SHP77 (cell line): ENCODE measurements at places on chromosomes 7 and 10.

DNA sequence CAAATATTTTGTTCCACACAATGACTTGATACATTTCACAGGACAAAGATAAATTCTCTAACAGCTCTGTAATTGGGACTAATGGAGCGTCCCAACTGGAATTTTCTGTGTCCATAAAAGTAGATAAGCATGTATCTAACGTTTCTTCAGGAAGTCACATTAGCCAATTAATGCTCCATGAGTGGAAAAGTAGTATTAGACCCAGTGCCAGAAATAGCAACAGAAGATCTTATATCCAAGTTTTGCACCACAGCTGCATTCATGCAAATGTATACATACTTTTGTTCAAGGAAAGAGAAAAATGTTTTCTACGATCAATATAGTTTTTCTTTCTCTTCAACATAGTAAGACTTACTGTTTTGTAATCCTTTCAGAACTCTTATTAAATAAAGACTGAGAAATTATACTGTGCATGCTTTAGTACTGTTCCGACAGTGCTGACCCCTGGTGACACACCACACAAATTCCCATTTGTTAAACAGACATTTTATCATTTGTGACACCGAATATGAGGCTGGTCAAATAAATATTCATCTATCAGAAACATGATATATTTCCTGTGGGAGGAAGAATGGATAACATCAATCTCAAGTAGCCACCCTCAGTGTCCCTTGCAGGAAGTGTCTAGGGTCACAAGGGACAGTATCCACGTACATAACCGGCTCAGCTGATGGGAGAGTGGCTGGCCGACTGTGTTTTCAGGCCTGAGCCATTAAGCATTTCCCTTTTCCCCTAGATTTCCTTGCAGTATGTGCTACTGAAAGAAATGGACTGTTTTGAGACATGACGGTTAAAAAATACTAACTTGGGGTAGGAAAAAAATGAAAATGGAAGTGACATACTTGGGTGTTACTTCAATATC, 102.1 kb upstream of the RSU1 start:
- no peak for DNase-seq

- no peak for DNase-seq
Measured at GRCh38 chr7:101819913-101820522, 2.6 kb downstream of the CUX1 start.

GRCh38 chr7:17526621-17527020, 228.2 kb downstream of the AHR start:
- no peak for DNase-seq

DNA sequence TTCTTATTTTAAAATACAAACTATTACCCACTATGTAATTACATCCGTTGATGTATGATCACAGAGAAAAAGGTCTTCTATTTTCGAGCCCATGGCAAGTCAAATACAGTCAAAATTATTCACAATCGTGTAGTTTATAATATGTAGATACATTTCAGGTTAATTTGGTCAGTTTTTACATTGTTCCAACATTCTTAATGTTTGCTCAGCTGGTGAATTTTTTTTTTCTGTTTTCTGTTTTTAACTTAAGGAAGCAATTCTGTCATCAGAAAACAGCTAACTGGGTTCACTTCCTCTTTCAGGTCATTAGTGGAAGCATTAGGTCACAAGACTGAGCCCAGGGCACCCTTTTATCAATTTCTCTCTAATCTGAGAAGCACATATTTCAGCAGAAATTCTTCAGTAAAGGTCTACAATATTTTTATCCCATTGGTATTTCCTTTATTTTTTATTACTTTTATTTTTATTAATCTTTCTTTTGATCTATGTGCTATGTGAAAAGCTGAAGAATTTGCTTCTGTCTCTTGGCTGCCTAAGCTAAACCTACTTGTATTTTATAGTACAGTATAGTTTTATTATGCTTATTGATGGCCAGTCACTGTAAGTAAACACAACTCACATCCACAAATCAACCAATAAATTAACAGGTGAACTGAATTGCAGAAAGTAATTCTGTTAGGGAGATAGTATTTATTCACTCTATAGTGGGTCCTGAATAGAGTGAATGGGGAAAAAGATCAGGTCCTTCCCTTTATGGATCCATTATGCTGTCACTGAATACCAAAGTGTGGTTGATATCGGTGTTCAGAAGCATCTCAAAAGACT, 84.6 kb downstream of the ICA1 start:
- DNase-seq = no peak

DNA sequence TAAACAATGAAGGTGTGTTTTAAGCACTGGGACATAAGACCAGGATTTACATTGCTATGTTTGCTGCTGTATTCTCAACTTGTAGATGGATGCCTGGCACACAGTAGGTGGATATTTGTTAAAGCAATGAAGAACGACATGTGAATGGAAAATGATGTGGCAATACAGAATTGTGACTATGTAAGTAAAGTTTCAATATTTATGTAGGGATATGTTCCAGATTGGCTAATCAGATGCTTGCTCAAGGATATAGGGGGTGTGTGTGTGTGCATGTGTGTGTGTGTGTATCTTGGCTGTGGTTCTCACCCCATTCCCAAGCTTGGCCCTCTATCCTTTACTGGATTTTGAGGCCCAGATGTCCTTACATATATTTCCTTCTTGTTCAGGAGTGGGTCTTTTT, 42.7 kb upstream of the LAMB1 start:
- DNase-seq = no peak

DNA sequence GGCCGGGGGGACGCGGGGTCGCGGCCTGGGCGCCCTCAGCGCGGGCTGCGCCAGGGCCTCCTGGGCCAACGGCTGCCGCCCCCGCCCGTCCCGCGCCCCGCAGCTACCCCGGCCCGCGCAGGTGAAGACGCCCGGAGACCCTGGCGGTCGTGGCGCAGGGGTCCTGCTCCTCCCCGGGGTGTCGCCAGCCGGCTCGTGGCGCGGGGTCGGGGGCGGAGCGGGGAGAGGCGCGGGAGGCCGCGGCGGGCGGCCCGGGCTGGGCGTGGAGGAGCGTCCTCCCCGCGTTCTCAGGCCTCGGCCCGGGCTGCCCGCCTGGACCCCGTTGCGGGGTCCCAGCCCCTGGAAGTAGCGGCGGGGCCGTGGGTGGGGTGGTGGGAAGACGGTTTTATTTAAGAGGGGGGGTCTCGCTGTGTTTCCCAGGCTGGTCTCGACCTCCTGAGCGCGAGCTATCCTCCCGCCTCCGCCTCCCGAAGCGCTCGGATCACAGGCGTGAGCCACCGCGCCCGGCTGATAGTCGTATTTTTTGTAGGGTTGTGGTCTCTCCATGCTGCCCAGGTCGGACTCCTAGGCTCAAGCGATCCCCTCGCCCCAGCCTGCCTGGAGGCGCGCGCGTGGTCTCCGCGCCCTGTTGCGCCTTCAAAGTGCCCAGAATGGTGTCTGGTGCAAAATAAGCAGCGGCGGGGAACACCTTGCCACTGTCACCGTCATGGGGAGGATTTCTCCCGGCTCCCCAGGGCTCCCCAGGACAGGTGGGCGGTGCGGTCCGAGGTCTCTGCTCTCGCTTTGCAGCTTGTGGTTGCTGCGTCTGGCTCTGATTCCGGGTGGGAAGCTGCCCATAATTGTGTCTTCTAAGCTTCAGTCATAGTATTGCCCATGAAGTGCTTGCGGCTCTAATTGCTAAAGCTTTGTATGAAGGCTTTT, 15.3 kb upstream of the SUN1 start:
- DNase-seq = no peak

DNA sequence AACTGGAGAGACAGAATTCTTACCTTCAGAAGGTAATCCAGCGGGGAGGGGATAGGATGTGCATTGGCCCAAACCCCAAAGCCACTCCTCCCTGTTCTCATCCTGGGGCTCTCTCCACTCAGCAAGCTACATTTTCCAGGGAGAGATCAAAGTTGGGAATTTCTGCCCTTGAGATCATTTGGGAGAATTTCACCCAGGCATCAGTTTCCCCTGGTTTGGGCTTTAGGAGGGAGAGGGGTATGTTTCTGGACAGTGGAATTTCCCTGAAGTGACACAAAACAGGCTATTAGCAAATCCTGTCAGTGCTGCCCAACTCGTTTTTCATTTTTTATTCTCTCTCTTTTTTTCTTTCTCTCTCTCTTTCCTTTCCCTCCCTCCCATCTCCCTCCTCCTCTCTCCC, 35.7 kb downstream of the CYP17A1 start:
- no peak for DNase-seq

DNA sequence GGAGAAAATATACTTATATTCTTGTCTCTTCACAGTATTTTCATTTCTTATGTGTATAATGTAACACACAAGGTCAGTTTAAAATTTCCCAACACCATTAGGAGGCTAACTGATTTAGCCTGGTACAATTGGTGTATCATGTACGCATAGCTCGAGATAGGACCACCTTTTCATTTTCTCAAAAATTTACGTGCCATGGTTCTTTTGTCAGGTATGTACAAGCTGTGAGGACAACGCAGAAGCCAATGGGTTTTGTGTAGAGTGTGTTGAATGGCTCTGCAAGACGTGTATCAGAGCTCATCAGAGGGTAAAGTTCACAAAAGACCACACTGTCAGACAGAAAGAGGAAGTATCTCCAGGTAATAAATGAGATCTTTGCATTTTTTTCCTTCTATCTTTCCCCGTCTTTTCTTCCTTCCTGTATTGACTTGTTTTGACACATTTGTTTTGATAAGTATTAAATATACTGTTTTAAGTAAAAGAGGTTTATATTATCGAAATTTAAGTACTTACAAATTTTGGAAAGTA, 55.0 kb downstream of the TRIM24 start:
- DNase-seq = no peak

- DNase-seq = no peak
Measured at GRCh38 chr10:59708816-59709394, 745 bp downstream of the SLC16A9 start.

DNA sequence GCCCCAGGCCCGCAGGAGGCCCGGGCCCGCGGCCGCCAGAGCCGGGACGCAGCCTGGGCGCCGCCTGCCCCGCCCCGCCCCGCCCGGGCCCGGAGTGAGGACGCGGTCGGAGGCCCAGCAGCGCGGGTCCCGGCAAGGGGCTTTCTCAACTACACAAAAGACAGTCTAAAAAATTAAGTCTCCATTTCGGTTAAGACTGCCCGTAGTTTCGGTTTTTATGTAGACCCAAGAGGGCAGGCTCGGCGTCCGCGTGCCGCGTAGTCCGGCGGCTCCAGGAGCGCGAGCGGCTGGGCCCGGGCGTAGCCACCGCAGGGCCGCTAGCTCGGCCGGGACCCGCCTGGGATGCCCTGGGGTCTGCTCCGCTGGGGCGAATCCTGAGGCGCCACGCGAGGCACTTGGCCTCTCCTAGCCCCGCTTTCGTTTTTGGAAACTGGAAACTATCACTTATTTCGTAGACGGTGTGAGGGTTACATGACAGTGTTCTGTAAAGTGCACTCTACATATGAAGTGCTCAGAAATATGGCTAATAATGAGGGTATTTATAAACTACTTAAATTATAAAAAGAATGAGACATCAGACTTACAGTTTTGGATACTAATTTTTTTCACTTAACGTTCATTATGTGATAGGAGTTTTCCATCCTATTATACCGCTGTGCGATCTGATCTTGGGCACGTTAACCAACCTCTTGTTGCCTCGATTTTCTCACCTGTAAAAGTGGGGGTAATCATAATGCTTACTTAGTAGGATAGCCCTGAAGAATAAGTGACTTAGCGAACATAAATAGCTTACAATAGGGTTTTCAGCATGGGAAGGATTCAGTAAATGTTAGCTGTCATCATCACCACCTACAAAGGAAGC, 573 bp downstream of the BLVRA start:
- peak; percentile 67 for DNase-seq

DNA sequence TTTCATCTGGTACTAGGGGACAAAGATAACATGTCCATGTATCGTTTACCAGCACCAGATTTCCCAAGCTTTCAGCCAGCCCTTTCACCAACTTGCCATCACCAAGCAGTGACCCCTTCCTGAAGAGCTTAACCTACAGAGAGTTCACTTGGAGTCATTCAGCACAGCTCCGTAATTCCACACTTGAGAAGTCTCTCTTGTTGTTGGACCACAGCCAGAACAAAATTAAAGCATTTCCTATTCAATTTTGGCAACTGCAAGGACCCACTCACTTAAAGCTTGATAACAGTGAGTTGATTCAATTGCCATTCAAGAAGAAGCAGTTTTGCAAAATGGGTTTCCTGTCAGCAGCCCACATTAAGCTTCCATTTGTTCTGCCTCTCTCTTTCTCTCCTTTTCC, 88.5 kb upstream of the LRRTM3 start:
- no peak for DNase-seq

DNA sequence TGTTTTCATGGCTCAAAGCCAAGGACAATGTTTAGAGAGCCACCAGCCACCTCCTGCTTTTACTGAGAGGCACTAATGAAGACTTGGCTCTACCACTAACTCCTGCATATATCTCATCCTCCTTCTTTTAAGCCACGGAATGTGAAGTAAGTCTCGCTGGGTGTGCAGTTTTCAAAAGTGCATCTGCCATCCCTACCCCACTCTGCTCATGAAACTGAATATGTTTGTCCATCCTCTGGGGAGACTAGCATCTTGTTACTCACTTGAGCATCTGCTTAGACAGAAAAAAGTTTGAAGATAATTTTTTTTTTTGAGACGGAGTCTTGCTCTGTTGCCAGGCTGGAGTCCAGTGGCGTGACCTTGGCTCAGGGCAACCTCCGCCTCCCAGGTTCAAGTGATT, 40.8 kb downstream of the EPDR1 start:
- no peak for DNase-seq

- no peak for DNase-seq
Measured at GRCh38 chr10:31586723-31587638, 268.0 kb downstream of the ZEB1 start.

- no peak for DNase-seq
Measured at GRCh38 chr7:36129048-36129534, 24.0 kb upstream of the EEPD1 start.

- no peak for DNase-seq
Measured at GRCh38 chr7:151893405-151893923, 16.5 kb upstream of the PRKAG2 start.

DNA sequence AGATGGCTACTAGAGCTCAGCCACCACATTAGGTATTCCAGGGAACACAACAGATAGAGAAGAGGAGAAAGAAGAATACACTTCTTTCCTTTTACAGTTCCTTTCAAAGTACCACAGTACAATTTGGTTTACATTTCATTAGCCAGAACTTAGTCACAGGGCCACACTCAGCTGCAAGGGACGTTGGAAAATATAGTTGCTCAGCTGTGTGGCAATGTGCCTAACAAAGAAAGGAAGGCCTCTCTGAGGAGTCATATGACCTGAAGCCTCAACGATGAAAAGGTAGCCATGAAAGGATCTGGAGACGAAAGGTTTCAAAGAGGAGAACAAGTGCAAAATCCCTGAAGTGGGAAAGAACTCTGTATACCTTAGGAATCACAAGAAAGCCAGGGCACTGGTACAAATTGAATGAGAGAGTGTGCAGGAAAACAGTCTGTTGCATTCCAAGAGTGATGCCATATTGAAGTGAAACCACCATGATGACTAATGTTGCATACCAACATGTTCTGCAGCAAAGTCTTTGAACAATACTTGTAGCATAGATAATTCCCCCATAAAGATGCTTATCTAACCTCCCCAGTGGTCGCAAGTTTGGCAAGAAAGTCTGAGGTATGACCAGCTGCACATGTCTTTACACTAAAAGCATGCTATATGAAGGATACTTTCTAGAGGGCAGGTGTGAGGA, 278.9 kb downstream of the HPSE2 start:
- no peak for DNase-seq
